ENCODE measurements at places on chromosomes 7 and 10.

DNA sequence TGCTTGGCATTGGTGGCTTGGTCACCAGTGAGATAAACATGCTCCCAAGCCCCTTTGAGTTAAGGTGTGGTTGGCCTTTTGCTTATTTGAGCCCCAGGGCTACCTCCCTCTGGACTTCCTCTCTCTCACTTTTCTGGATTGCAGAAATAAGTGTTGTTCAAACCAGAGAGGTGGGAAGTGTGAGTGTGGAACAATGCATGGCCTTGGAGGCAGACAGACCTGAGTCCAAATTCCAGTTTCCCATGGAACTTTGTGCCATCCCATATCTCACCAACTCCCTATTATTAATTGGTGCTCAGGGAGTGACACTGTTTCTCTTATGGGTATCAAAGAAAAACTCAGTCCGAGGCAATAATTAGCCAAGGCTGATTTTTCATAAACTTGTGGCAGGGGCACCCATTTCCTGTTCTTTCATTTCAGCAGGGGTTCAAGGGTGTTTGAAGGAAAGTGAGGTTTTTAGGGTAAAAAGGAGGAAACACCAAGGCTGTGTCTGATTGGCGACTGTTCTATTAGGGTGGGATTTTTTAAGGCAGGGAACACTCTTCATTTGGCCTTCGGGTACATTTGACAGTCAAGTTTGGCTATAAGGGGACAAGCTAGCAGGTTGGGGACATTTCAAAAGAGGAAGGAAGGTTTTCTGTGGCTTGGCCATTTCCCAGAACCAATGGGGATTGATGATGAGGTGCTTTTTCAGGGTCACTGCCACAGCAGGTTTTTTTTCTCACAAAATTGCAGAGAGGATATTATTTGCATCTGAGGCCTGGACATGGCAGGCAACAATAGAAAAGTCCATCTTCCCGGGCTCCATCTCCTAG is 148.8 kb upstream of the NPY start:
- no peak for DNase-seq

DNA sequence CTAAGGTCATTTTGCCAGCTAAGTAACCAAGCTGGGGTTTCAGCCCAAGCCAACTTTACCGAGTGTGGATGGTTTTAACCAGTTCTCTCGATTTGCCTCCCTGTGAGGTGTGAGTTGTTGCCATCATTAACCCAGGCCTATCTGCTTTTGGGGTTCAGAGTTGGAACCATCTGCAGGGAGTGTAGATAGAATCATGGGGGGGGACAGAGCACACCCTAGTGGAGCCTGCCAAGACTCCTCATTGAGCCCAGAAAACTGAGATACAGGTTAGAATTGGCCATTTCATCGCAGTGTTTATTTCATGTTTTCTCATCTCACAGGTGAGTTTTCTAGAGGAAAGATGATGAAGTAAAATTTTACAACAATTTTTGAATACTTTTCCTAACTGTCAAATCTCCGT is 133.6 kb downstream of the SDK1 start:
- no peak for DNase-seq

DNA sequence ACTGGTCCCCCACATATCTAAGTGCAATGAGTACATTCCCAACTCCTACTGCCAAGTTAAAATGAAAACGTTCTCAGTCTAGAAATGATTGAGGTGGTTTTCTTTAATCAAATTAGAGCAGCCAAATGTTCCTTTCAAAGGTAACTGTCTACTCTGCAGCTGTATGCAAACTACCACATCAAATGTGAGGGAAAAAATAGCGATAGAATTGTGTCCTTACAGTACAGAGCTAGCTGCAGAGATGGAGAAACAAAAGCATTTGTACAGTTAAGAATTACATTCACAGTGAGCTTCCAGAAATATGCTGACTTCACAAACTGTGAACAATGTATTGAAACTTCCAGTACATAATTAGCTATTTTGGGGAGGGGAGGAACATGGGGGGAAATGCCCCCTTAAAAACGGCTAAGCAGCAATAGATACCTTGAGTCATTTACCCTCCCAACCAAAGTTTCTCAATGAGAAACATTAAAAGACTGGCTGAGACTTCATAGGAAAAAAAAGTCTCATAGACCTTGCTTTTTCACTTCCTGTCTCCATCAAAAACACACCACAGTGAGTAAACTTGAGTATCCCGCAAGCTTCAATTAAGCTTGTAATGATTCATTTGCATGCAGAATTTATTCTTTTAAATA is 22.9 kb downstream of the CDK6 start:
- DNase-seq, result peak; percentile 20

DNA sequence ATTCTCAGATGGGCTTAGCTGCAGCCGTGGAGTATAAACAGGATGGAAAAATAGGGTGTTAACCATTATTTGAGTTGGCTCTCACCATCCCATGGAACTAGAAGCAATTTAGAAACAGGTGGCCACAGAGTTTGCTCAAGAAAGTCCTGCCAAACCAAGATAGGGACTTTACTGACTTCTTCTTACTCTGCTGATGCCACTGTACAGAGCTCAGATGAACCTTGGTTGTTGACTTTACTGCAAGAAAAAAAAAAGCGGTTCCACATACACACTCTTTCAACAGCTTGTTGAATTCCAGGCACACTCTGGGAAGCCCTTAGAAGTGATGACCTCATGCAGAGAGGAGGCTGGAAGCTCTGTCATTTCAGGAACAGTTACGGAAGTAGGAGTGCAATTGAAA is 753.4 kb downstream of the NRG3 start:
- no peak for DNase-seq

GRCh38 chr7:75531359-75531821 is 39.3 kb downstream of the SPDYE5 start:
- no peak for DNase-seq

GRCh38 chr10:43846187-43846680 is 197.6 kb upstream of the ZNF32 start:
- peak; percentile 34 for DNase-seq

- DNase-seq, result no peak
Observed at GRCh38 chr7:151000897-151001495, 10.2 kb downstream of the NOS3 start.
